H9 (cell line): ENCODE measurements at places on chromosomes 5 and 9. TPM values are rescaled to one million over a fixed set of nuclear protein-coding genes. Genes with fewer than 3 reads are reported as not detected.

DNA sequence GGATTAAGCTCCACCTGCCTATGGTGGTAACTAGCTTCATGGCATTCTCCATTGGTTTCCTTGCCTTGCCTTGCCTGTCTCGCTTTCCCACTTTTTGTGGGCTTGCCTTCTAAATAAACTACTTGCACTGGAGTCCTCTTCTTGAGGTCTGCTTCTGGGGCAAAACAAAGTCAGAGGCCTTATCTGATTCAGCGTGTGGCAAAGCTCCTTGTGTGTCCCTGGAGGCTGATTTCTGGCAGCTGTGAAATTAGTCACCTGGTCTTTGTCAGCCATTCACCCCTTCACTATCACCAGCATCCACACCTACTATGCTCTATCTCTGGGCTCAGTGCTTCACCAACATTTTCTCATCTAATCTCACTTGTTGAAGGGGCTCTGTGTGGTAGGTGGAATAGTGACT lies 176.2 kb downstream of the SEC61B start:
- H3K36me3 ChIP-seq, result no peaks in the 10 kb centered on the region
- H3K4me1 ChIP-seq, result no peaks in the 10 kb centered on the region
- no peaks in the 10 kb centered on the region for H3K27me3 ChIP-seq
- H3K4me3 ChIP-seq, result no peak overlapping the region
- H3K27ac ChIP-seq, result no peak overlapping the region

- H3K4me3 ChIP-seq, result no peak overlapping the region
- no peaks in the 10 kb centered on the region for H3K27me3 ChIP-seq
- DNase-seq, result no peak
Observed at GRCh38 chr9:96109680-96110351, 192.2 kb downstream of the HSD17B3 start.

The PSD2 gene
- 0.09 and 0.22 TPM in 2 replicates for total RNA-seq

DNA sequence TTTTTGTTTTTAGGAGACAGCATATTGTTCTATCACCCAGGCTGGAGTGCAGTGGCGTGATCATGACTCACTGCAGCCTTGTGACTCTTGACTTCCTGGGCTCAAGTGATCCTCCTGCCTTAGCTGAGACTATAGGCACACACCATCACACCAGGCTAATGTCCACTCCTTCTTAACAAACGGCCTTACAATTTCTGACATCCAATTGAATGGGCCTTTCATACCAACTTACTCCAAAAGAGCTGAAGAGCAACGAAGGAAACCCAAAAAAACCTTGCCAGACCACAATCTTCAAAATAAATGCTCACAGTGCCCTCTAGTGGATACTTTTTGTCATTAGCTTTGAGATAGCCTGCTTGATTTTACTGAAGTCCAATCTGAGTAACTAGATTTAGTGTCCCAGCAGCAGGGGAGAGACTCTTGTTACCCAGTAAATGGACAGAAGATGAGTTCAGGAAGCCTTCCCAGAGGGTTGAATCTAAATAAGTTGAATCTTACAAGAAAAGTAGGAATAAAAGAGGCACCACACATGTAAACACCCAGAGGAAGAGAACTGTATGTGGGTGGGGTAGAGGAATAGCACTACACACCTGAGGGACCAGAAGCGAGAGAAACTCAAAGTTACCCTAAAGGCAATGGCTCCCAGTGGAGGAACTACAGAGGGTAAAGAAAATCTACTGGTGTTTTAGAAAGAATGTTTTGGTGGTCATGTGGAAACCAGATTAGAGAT lies 9.3 kb downstream of the ZNF622 start:
- no peaks in the 10 kb centered on the region for H3K27me3 ChIP-seq
- no peak overlapping the region for H3K27ac ChIP-seq
- peaks cover 61% of the 10 kb centered on the region for H3K36me3 ChIP-seq
- no peak overlapping the region for H3K4me3 ChIP-seq

DNA sequence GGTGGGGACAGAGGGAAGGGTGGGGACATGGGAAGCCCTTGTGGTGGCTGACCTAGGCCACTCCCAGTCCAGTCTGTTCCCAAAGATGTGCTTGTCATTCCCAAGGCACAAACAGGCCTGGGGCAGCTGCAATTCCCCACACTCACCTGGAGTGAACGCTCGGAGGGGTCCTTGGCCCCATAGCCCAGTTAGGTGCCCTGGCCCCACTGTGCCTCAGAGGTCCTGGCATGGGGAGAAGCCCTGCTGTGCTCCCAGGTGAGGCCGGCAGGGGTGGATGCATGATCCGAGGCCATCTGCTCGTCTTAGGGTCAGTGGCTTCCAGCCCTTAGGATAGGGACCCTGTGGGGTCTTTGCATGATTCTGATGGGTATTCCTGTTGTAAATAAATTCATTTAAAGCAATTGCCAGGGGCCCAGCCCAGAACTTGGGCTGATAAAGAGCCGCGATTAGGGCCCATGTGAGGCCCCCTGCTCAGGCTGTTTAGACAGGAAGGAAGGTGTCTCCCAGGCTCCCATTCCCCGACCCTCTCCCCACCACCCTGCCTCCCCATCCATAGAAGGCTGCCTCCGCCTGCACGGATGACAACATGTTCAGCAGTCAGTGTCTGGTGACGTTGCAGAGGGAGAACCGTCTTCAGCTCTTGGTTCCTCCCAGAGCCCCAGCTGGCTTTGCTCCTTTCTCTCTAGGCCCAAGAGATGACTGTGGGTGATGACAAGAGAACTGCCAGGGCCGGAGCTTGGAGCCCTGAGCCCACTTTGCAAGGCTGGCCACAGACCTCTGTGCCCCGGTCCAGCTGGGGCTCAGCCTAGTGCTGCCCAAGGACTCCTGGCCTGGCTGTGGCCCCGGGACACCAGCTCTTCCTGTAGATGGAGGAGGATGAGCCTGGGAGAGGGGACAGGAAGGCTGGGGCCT lies 28.4 kb upstream of the IRX4 start:
- H3K27ac ChIP-seq, result no peak overlapping the region
- no peaks in the 10 kb centered on the region for H3K4me1 ChIP-seq
- no peak for DNase-seq
- no peaks in the 10 kb centered on the region for H3K27me3 ChIP-seq
- H3K36me3 ChIP-seq, result no peaks in the 10 kb centered on the region

The STC2 gene
- total RNA-seq, result 73.5 and 77.7 TPM in 2 replicates

- no peak overlapping the region for H3K4me3 ChIP-seq
- no peak for DNase-seq
- H3K36me3 ChIP-seq, result peaks cover 3% of the 10 kb centered on the region
- H3K4me1 ChIP-seq, result 0 out of 2 replicates have a peak, but pooled peaks cover 3% of the 10 kb centered on the region
- no peak overlapping the region for H3K27ac ChIP-seq
Observed at GRCh38 chr9:74025402-74025925, 471.7 kb upstream of the RORB start.

DNA sequence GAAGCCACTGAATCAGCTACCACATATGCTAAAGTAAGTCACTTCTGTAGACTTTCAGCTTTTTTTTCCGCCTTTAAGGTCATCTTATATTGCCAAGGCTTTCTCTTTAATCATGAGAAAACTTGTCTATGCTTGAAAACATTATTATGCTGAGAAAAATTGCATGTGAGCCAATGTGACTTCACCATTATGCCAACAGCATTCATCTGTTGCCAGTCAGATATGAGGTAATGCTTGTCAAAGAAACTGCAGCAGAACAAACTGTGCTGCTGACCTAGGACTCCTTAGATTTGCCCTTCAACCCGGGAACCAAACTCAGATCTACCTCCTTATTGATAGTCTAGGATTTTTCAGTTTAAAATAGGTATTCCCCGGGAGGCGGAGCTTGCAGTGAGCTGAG lies 34.3 kb downstream of the SLC44A1 start:
- no peaks in the 10 kb centered on the region for H3K36me3 ChIP-seq
- 0 out of 2 replicates have a peak, but pooled peaks cover 5% of the 10 kb centered on the region for H3K4me1 ChIP-seq
- no peak overlapping the region for H3K27ac ChIP-seq
- DNase-seq, result no peak
- H3K4me3 ChIP-seq, result no peak overlapping the region

- no peak for DNase-seq
- no peak overlapping the region for H3K27ac ChIP-seq
- no peak overlapping the region for H3K4me3 ChIP-seq
Observed at GRCh38 chr5:40391642-40392041, 288.1 kb upstream of the PTGER4 start.

DNA sequence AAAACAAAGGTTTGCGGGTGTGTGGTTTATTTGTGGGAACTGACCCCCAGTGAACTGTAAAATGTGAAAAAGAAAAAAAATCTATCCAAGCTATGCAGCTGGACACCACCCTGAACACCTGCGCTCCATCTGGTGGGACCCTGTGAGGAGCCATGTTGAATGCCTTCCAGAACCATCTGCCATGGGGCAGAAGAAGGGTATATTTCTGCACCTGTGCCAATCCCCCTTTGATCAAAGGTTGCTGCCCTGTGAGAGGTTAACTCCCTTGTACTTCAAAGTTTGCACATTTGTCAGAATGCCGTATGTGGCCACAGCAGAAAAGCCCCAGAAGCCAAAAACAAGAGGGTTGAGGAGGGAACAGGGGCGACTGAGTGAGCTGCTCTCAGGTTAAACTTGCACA lies 148.5 kb upstream of the ALDH1B1 start:
- no peaks in the 10 kb centered on the region for H3K27me3 ChIP-seq
- H3K36me3 ChIP-seq, result no peaks in the 10 kb centered on the region
- no peak overlapping the region for H3K4me3 ChIP-seq
- no peak overlapping the region for H3K27ac ChIP-seq
- H3K4me1 ChIP-seq, result no peaks in the 10 kb centered on the region
- DNase-seq, result no peak

DNA sequence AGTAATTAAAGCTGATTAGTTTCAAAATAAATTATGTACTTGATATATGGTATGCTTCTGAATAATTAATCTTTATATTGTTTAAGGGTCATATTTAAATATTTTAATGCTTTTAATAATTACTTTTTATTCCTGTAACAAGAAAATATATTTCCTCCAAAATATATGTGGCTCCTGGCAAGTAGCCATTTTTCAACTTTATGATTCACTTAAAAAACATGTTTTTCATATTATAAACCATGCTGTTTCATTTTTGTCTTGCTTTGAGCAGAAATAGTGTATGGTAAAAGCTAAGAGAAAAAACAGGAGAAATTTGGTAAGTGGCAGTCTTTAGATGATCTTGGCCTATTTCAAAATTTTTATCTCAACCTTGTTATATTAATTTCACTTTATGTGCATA lies 14.6 kb downstream of the SPATA9 start:
- H3K27me3 ChIP-seq, result no peaks in the 10 kb centered on the region
- no peak overlapping the region for H3K4me3 ChIP-seq
- H3K36me3 ChIP-seq, result no peaks in the 10 kb centered on the region

The SPRY4 gene
- 92.4 and 95.9 TPM in 2 replicates for total RNA-seq

DNA sequence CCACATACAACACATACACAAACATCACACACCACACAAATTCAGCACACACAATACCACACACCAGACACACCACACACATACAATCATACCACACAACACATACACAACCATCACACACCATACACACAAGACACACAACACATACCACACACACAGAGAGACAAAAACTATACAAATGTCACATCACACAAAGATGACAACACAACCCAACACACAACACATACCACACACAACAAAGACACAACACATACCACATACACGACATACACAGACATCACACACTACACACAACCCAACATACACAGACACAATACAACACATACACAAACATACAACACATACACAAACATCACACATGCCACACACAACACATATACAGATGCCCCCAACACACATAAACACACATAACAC lies 44.8 kb downstream of the ROR2 start:
- DNase-seq, result no peak
- H3K27me3 ChIP-seq, result no peaks in the 10 kb centered on the region; the same call in 1 of the 2 replicates
- H3K27ac ChIP-seq, result no peak overlapping the region
- no peak overlapping the region for H3K4me3 ChIP-seq

The SHOC1 gene
- not detected in 2 replicates for total RNA-seq

GRCh38 chr5:120735076-120735475 lies 271.0 kb downstream of the PRR16 start:
- no peaks in the 10 kb centered on the region for H3K27me3 ChIP-seq
- no peak for DNase-seq
- H3K36me3 ChIP-seq, result no peaks in the 10 kb centered on the region
- no peak overlapping the region for H3K4me3 ChIP-seq
- no peaks in the 10 kb centered on the region for H3K4me1 ChIP-seq
- H3K27ac ChIP-seq, result no peak overlapping the region

DNA sequence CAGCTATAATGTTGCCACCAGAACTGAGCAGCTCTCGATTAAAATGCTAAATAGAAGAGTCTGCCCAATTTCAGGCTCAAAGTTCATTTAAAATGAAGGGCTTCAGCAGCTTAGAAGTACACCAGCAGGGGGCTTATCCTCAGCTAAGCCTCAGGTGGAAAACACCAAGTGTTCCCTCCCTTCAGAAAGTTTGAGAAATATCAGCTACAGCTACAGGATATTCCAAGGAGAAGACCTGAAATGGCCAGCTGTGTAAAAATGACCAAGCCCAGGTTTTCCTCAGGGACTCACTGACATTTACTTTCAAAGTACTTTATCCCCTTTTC lies 395.4 kb downstream of the DTWD2 start:
- no peak overlapping the region for H3K27ac ChIP-seq
- H3K4me3 ChIP-seq, result no peak overlapping the region
- no peaks in the 10 kb centered on the region for H3K36me3 ChIP-seq
- no peaks in the 10 kb centered on the region for H3K27me3 ChIP-seq

- H3K36me3 ChIP-seq, result peaks cover 47% of the 10 kb centered on the region
- no peaks in the 10 kb centered on the region for H3K27me3 ChIP-seq
- H3K27ac ChIP-seq, result no peak overlapping the region
- no peaks in the 10 kb centered on the region for H3K4me1 ChIP-seq
- H3K4me3 ChIP-seq, result no peak overlapping the region
Observed at GRCh38 chr5:160092960-160093707, 26.1 kb downstream of the PWWP2A start.

The TSSK1B gene
- total RNA-seq, result 0.17 TPM in 1 of 2 replicates, not detected in the other

DNA sequence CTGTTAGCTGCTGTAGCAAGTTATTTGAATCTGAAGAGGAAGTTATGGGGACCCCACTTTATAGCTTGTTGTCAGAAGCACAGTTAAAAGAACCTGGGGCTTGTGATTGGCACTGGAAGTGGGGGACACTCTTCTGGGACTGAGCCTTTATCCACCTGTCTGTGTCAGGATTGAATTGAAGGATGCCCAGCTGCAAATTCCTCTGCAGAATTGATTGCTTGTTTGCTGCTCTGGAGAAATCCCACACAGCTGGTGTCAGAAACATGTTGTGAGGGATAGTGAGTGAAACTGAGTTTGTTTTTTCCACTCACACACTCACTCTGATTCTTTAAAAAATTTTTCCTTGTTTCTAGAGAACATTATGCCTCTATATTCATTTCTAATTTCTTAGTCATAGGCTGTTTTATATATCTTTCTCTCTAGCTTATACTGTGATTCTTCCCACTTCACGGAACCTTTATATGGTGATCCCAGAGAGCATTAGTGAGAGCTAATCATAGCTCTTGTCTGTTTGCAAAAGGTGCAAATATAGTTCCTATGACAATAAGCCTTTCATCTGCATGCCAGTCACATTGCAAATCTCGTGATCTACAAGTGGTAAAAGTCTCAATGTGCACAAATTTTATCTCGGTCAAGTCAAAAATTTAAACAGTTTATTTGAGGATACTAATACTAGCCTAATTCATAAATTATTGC lies 188.5 kb upstream of the EDIL3 start:
- H3K4me1 ChIP-seq, result peaks cover 2% of the 10 kb centered on the region
- DNase-seq, result no peak
- no peaks in the 10 kb centered on the region for H3K27me3 ChIP-seq
- H3K4me3 ChIP-seq, result no peak overlapping the region
